ENCODE measurements at places on chromosomes 16 and 17.

- DNase-seq, result peak; percentile 66
Observed at GRCh38 chr16:30184096-30184890, 891 bp downstream of the CORO1A start.

DNA sequence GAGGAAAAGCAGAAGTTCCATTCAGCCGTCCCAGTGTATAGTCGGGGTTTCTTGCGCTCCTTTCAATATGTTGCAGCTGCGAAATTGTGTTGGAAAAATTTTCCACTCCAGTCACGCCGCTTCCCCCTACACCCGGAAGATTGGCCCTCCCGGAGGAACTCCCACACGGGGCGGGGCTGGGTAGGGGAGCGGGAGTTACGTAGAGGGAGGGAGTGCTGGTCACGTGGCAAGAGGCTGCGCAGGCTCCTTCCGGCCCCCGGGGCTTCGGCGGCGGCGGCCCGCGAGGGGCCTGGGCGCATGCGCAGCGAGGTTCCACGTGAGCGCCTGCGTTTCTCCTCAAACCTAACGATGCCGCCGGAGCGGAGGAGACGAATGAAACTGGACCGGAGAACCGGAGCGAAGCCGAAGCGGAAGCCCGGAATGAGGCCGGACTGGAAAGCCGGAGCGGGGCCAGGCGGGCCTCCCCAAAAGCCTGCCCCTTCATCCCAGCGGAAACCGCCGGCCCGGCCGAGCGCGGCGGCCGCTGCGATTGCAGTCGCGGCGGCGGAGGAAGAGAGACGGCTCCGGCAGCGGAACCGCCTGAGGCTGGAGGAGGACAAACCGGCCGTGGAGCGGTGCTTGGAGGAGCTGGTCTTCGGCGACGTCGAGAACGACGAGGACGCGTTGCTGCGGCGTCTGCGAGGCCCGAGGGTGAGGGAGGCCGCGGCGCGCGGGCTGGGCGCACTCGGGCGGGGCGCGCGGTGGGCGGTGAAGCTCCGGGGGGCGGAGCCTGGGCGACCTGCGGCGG is at the start of gene UTP18:
UTP18 (plus strand) TSS at position 310 of the 787 bp plus-strand sequence; CDS start at position 349, 39 bp downstream.
- DNase-seq, result peak; percentile 95

- DNase-seq, result no peak
Observed at GRCh38 chr16:78956859-78957258, 643.7 kb downstream of the MAF start.

- DNase-seq, result no peak
Observed at GRCh38 chr17:67487506-67487905, 110.4 kb downstream of the PITPNC1 start.

DNA sequence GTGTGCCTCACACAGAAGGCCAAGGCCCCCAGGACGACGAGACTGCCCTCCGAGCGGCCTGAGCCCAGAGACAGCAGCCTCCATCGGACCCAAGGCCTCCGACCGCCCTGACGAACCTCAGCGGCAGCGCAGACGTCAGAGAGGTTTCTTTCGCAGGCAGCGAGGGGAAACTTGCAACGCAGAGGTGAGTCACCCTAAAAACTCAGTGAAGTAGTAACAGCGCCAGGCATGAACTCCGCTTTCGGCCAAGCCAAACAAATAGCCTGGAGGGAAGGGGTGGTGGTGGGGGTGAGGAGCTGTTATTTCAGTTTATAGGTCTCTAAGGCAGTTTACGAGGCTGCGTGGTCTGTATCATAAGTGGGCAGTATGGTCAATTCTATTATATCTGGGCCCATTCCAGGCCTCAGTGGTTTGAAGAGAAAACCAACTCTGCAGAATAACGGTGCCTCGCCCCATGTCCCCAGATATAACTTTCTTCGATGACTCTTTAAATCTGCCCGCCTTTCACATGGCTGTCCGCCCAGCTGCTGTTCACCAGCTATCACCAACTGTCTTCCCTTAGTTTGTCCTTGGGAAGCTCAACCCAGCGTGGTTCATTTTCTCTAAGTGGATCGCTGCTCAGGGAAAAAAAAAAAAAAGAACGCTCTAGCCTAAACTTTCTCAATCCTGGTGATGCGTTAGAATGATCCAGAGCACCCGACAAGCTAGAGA is 43.5 kb upstream of the FOXF1 start:
- DNase-seq, result no peak

- no peak for DNase-seq
Observed at GRCh38 chr17:81539571-81539900, 11.4 kb downstream of the FSCN2 start.

GRCh38 chr16:85173981-85174751 is 61.9 kb upstream of the CIBAR2 start:
- DNase-seq, result no peak

DNA sequence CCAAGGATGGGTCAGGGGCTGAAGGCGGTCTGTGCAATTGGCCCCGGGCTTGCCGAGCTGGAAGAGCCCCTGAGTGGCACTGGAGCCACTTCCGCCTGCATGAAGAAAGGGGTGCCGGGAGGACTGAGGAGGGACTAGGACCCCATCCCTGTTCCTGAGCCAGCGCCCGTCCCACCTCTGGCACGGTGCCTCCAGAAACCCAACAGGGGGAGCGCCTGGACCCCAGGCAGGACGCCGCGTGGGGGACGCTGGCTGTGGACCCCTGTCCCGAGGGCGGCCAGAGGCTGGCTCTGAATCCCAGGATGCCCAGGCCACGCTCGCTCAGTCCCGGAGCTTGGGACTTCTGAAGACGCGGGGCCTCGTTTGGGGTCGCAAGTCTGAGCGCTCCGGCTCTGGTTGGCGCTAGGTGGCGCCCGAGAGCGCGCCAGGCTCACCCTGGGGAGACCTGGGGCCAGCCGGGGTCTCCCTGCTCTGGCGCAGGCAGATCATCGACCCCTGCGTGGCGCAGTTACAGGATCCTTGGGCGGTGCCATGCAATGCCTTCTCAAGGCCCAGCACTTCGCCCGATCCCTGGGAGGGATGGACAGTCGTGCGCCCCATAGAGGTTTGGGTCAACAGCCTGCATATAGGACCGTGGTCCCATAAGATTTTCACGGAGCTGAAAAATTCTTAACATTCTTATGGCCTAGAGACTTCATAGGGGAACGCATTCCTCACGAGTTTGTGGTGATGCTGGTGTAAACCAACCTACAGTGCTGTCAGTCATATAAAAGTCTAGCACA is 58.5 kb upstream of the CREBBP start:
- peak; percentile 27 for DNase-seq

GRCh38 chr17:77445760-77446532 is 305.2 kb downstream of the SEC14L1 start:
- peak; percentile 59 for DNase-seq

GRCh38 chr17:1498869-1499268 is 6.4 kb upstream of the MYO1C start:
- no peak for DNase-seq

DNA sequence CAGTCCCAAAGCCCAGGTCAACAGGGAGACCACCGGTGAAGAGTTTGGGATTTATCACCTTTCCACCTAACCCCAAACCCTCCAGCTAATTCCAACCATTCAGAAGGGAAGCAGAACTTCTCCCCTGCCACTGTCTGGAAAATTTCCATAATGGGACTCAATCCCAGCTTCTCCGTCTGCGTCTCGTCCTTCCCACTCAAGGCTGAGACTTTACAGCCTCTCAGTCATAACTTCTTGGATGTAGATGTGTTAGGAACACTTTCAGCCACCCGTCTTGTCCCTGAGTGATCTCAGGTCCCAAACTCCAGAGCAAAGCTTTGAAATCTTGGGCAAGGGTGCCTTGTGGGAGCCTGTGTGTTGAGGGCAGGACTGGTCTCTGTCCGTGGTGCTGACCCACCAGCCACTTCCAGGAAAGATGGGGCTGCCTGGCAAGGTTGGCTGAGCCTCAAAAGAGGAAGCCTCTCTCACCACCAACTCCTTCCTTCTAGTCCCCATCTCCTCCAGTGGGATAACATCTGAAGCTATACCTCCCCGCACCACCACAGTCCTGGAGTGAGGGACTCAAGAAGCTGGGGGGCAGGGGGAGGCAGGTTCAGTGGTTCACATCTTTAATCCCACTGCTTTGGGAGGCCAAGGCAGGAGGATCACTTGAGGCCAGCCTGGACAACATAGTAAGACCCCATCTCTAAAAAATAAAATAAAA is 9.3 kb downstream of the GAS2L2 start:
- DNase-seq, result no peak

DNA sequence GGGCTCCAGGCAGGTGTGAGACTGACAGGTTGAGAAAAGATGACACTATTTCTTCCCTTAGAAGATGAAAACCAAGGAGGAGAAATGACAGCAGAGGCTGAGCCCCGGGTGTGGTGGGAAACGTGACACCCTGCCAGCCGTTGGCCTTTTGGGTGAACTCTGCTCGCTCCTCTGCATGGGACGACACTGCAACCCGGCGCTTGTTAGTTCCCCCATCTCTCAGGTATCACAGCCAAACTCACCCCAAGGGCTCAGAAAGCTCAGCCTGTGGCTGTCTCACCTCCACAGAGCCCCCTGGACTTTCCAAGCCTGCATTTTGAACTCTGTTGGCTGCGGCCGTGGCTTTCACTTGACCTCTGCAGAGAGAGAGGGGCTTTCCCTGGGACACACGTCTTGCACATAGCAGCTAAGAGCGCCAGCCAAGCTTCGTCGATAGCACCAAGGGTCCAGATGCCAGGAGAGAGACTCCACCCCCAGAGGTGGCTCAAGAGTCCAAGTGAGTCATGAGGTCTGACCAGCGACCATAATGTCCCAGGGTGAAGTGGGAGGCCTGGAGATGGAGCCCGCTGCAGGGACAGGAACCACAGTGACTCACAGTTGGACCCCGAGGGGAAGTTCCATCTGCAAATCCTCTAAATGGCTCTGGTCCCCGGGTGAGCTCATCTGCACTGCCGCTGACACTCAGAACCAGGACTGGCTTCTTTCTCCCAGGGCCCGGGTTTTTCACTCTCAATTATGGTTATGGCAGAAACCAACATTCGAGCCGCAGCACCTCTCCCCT is 301.9 kb downstream of the SOX9 start:
- peak; percentile 24 for DNase-seq

DNA sequence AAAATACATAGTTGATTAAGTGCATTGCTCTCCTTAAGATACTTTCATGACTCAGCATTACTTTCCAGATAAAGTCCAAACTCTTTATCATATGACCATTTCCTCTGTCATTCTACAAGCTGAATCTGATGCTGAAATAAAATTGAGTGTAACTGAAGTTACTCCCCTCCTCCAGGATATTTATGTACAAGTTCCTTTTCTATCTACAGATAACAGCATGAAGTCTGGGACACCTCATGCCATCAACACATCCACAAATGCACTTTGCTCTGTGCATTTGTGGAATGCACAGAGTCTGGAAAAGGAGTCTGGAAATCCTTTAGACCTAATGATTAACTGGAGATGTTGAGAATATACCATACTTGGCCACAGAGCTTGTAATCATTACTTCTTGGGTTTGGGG is 60.5 kb downstream of the ACSM2B start:
- DNase-seq, result no peak

DNA sequence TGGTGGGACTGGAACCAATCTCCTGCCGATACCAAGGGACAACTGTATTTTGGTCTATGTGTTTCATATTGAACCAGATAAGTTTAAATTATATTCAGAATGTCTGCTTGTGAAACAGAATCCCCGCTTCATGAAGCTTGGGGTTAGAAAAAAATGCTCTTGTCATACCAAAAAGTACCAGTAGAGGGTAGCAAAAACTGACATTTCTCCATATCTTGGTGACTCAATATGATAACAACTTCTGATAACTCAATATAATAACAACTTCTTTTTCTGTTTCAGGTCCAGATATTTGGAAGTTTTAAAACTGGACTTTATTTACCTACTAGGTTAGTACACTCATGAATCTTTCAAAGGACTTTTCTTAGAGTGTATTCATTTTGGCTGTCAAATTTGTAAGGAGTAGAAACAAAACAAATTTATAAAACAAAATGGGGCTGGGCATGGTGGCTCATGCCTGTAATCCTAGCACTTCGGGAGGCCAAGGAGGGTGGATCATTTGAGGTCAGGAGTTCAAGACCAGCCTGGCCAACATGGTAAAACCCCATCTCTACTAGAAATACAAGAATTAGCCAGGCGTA is 52.3 kb upstream of the ADCY7 start:
- no peak for DNase-seq

DNA sequence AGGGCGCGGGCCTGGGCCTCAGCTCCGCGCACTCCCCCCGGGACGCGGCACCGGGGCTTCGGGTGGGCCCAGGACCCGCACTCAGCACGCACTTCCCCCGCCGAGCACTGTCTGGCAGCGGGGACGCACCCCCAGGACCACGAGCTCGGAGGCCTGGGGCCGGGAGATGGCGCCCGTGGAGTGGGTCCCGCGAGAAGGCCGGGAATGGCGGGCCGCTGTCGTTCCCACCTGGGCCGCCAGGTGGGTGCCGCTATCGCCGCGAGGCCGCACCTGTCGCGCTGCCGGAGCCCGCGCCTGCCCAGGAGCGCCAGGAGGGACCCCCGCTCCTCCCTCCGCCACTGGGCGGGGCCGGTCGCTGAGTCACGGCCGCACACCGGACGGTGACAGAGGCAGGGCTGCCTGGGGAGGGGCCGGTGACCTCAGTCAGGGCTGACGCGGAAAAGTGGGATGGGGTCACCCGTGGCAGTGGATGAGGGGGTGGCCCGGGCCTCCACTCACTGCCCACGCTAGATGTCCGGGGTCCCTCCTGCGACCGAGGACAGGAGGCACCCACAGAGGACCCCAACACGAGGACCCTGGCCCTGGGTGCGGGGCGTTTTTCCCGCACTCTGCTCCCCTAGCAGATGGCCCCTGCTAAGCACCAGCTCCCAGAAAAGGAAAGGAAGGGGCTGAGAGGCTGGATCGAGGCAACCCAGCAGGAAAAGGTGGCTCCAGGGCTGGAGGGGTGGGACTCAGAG is 6.9 kb upstream of the ACTG1 start:
- peak; percentile 60 for DNase-seq

DNA sequence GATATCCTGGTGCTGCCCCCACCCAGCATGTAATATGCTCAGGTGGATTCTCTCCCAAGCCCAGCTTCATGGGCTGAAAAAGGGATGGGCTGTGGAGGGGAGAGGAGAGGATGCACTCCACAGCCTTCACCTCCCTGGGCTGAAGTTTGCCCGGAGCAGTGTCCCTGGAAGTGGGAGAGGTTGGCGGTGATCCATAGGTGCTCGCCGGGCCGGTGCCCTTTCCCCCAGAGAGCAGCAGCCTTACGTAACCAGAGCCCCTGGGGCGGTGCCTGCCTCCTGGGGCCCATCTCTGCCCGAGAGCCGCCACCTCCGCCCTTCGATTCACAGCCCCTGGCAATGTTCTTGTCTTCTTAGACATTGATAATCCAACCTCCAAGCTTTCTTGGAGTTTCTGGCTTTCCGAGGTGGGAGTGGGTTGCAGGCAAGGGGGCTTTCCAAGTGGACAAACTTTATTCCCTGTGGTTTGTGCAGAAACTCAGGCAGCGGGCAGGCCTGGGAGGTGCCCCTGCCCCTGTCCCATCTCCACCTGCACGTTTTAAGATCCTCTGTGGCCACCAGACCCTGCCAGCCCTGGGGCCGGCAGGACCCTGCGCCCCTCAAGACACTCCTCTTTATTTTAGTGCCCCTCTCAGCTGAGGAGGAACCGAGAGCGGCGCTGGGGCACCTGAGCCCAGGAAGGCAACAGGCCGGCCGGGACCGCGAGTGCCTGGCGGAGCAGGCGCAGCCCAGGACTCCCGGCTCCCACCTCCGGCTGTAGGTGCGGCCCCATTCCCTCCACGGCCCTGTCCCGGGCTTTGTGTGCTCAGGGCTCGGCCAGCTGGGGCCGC is 3.1 kb upstream of the WDR90 start:
- DNase-seq, result no peak

GRCh38 chr16:12501707-12502457 is 301.8 kb downstream of the CPPED1 start:
- no peak for DNase-seq

GRCh38 chr17:31492880-31493655 is 101.6 kb downstream of the RAB11FIP4 start:
- peak; percentile 87 for DNase-seq

GRCh38 chr16:2040041-2040786 is 7.4 kb downstream of the NTHL1 start:
- DNase-seq, result no peak

Data from stimulated activated naive CD4-positive, alpha-beta T cell treated with Interleukin-2 at 50 U/mL for 16 hours (primary cell).